ENCODE measurements at places on chromosomes 16 and 17.

GRCh38 chr17:19738757-19739156, 9.3 kb downstream of the ALDH3A1 start:
- no peak for DNase-seq

DNA sequence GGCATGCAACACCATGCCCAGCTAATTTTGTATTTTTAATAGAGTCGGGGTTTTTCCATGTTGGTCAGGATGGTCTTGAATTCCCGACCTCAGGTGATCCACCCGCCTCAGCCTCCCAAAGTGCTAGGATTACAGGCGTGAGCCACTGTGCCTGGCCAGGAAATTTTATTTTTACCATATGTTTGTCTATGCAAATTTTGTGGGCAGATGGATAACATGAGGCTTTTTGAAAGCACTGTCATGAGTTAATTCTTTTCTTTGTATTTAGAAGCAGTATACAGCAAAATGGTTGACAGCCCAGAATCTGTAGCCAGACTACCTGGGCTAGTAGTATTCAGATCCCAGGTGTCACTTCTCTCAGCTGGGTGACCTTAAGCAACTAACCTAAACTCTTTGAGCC, 8.5 kb upstream of the KPNB1 start:
- no peak for DNase-seq

DNA sequence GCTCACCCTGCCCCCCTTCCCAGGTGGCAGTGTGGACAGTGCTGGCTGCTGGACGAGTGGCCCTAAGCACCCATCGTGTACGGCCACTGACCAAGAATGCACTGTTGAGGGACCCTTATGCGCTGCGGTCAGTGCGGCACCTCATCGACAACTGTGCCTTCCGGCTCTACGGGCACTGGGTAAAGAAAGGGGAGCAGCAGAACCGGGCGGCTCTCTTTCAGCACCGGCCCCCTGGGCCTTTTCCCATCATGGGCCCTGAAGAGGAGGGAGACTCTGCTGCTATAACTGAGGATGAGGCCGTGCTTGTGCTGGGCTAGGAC, 5.1 kb downstream of the CFAP119 start:
- no peak for DNase-seq

GRCh38 chr16:68088130-68088972, 3.2 kb downstream of the NFATC3 start:
- no peak for DNase-seq

DNA sequence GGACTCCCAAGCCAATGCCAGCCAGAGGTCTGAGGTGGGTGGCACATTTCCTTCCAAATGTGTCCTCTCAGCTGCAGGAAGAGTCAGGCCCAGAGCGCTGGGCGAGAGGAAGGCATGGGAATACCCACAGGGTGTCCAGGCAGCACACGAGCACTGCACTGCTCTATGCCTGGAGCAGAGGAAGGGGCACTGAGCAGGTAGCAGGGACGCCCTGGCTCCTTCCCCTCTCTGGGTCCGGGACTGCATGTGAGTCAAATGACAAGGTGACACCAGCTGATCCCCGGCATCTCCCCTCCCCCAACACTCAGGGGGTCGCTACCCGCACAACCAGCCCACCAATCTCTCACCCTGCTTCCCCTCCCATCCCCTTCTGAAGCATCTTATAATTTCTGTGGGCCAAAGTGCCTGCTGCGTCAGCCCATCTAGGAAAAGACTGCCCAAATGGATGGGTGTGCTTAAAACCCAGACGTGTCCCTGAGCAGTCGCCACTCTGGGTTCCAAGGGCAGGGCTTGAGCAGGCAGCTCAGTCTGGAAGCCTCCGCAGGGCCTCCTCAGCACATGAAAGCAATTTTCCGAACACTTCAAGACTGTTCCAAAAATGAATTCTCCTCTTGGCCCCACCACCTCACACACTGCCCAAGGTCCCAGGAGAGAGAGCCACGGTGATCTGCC, 12.0 kb upstream of the BCAR1 start:
- no peak for DNase-seq

DNA sequence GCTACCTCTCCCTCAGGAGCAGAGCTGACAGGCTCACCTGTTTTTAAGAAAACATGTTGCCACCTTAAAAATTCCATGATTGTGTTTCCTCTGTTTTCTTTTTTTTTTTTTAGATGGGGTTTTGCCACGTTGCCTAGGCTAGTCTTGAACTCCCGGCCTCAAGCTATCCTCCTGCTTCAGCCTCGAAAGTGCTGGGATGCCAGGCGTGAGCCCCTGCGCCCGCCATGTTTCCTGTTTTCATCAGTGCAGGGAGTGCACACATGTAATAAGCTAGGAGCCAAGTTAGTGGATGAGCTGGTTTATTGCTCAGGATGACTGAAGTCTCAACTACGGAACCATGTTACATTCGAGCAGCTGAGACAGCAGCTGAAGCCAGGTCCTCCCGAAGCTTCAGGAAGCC, 13.6 kb downstream of the MRM3 start:
- DNase-seq = no peak

GRCh38 chr17:55444471-55445441, 23.1 kb upstream of the MMD start:
- no peak for DNase-seq

GRCh38 chr17:40532520-40533253, 31.3 kb upstream of the TNS4 start:
- DNase-seq = no peak
